ENCODE measurements at places on chromosomes 5 and 9. TPM values are rescaled to one million over a fixed set of nuclear protein-coding genes. Genes with fewer than 3 reads are reported as not detected.

- no peak for DNase-seq
These were observed 477.7 kb upstream of the C9orf72 start for GRCh38 chr9:28050941-28051340.

DNA sequence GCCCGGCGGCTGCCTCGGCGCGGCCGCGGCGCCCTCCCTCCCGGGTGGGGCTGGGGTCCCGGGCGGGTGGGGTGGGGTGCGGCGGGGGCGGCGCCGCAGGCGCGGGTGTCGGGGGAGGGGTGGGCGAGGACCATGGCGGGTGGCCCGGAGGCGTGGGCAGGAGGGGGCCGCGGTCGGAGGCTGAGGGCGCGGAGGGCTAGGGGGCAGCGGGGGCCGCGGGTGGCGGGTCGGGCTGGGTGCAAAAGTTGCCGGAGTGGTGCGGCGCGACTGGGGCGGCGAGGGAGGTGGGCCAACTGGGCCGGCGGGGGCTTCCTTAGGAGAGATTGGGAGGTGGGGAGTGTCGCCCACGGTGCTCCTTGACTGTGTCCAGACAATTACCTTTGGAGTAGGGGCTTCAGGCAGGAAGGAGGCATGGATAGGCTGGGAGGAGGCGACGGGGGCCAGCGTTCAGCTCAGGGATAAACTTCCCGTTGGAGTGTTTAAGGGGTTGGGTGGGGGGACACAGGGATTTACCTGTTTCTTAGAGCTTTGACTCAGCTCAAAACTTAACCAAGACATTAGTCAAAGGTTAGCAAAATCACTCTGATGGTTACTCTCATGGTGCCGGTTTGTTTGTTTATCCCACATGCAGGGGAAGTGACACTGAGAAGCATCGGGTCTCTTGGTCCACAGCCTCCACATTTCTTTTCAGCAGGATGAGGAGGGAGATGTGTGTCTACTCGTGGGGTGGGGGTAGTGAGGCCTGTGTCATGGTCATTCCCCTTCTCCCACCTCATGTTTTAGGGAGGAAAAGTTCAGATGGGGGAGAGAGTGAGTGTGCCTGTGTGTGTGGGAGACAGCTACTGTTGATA lies 859 bp downstream of the CSNK1G3 start:
- DNase-seq = peak; percentile 30

- no peak for DNase-seq
These were observed 33.9 kb upstream of the AOPEP start for GRCh38 chr9:94692601-94693000.

GRCh38 chr5:139023286-139023685 lies 148.2 kb upstream of the LRRTM2 start:
- no peak for DNase-seq

- DNase-seq = no peak
These were observed 475.1 kb downstream of the SPOCK1 start for GRCh38 chr5:137024044-137024443.

DNA sequence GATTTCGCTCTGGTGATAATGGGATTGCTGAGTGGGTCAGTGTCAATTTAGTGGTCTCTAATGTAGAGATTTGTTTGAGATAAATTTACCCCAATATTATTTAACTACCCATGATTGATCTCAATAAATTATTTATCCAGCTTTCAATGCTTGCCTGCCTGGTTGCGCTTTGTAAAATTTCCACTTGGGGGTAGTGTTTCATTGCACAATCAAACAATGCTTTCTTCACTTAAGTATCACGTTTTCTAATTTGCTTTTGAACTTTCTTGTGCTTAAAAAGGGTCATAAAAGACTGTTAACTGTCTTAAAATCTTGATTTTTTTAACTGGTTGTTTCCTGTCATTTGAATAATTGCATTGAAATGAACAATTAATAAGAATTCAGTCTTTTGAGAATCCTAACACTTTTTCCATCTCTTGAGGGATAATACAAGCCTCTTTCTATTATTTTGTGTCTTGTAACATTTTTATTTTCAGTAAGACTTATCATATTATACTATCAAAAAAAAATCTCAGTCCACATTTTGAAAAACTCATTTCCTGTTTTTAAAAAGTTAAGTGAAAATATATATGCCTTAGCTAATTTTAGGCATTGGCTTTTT lies 18.7 kb downstream of the HSD17B4 start:
- DNase-seq = peak; percentile 51

GRCh38 chr5:773517-774264 lies 10.8 kb downstream of the ZDHHC11B start:
- DNase-seq = no peak

DNA sequence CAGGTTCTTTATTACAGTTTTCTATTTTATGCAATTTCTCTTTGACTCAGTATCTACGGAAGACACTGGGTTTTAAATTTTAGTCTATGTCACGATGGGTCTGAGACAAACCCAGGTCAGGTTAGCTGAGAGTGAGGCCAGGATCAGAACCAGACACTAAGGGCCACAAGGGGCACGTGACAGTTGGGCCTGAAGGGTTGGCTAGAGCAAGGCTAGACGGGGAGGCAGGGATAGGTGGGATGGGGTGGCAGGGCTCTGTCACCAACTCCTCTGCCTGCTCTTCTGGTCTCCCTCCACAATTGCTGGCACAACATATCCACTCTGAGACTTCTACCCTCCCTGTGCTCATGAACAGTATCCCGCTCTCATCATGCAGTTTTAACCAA lies 76.4 kb downstream of the MED27 start:
- DNase-seq = no peak

- DNase-seq = peak; percentile 95
These were observed 222.9 kb downstream of the ARL15 start for GRCh38 chr5:54087436-54087835.

DNA sequence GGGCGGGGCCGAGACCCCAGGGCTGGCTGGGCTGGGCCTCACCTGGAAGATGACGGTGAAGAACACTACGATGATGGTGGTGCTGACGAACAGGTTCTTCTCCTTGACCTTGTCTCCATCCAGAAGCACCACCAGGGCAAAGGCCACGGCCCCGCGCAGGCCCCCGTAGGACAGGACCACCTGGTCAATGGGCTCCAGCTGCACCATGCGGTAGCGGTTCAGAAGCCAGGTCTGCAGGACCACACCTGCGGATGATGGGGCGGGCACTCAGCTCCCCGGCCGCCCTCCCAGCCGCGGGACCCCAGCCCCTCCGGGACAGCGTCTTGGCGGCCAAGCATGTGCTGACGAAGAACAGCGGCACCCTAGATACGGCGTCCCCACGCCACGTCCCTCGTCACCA lies 39.5 kb downstream of the EXOC3 start:
- DNase-seq = no peak

- DNase-seq = no peak
These were observed 60.9 kb downstream of the TLE4 start for GRCh38 chr9:79632705-79633104.

DNA sequence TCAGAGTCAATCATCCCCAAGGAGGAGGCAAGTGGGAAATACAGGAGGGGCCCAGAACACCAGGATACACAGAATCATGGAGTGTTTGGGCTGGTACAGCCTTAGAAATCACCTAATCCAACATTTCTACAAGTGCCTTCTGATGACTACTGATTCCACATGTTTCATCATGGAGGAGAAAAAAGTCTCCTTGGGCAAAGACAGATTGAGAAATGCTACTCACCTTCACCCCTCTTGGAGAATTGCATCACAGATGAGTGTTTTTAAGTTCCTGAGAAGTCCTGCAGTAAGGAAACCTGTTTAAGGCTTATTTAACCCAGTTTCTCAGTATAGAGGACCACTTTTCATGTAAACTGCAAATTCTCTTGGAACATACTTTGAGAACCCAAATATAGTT lies 2.2 kb upstream of the SLIT3 start:
- no peak for DNase-seq

DNA sequence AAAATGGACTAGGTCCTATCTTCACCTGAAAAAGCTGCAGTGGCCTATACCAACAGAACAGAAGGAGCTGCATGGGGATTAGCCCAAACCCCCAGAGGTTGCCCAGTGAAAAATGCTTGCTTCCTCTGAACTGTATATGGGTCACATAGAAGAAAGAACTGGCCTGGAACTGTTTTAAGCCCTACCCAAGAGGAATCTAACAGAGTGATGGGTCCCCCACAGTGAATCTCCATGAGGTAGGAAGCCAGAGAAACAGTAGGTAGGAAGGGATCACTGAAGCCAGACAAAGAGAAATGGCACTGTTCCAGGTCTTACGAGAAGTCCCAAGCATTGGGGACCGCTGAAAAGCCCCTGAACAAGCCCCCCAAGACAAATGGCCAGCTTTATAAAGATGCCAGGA lies 28.8 kb upstream of the TRIM32 start:
- DNase-seq = no peak

- DNase-seq = no peak
These were observed 728.2 kb downstream of the BRINP1 start for GRCh38 chr9:118640836-118641560.

- no peak for DNase-seq
These were observed 259.5 kb downstream of the BNC2 start for GRCh38 chr9:16611001-16611400.

DNA sequence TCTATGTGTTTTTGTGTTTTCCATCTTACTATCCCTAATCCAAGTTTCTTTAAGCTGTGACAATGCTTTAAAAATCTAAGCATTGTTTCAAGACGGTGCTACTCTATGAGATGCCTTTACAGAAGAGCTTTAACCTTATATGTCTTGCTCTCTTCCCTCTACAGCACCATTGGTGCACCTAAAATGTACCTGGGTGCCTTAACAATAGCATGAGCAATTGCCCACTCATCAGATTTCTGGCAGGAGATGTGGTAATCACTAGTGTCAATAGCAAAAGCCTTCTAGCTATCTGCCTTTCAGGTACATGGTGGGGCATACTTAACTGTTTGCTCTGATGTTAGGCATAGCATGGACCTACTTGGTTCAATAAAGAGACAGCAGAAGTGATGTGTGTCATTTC lies 222.3 kb upstream of the KIF2A start:
- no peak for DNase-seq

GRCh38 chr9:124500028-124500795 lies 7.0 kb downstream of the NR5A1 start:
- DNase-seq = no peak

GRCh38 chr9:69293156-69293555 lies 31.9 kb upstream of the ENTREP1 start:
- DNase-seq = no peak

DNA sequence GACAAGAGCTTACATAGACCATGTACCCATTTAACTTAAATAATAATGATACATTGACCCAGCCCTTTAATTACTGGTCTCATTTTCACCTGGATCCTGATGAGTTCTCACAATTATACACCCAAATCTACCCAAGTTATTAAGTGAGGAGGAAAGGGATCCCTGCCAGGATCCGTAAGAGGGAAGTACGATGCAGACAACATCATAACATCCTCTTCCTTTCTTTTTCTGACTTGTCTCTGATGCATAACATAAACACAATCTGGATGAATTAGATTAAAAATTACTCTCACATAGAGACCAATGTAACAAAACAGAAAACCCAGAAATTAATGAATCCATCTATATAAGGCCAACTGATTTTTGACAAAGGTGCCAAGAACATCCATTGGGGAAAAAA lies 17.0 kb downstream of the MARCHF3 start:
- DNase-seq = peak; percentile 31

DNA sequence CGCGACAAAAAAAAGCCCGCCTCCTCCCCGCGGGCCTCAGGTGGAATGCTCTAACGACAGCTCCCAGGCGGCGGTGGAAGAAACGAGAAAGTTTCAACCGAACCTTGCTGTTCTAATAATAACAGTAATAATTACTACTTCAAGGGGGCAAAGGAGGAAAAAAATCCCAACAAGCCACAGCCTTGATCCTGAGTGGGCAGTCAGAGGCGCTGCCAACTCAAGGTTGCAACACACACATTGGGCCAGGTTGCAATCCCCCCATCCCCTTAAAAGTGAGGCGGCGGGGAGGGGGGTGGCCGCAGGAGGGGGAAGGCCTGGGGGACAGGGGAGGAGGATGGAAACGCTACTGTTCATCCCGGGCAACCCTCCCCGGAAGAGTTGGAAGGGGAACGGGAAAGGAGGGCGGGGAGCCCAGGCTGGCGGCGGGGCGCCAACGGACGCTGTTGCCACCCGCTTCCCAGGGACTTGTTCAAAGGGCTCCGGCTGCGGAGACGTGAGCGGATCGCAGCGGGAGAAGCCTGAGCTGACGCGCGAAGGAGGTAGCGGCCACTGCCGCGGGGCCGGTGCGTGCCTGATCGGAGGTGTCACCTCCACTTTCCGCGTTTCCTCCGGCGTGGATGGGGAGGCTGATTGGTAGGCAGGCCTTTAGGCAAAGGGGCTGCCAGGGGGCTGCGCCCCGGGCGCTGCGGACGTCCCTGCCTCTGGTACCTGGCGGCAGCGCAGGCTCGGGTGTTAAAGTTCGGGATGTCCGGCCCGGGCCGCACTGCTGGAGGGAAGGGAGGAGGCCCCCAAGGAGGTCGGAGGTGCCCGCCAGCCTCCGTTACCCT lies 647 bp downstream of the SMARCA2 start:
- peak; percentile 24 for DNase-seq

GRCh38 chr5:4216142-4216541 lies 620.5 kb downstream of the IRX1 start:
- no peak for DNase-seq

GRCh38 chr5:118293378-118293777 lies 695.0 kb downstream of the DTWD2 start:
- DNase-seq = no peak

DNA sequence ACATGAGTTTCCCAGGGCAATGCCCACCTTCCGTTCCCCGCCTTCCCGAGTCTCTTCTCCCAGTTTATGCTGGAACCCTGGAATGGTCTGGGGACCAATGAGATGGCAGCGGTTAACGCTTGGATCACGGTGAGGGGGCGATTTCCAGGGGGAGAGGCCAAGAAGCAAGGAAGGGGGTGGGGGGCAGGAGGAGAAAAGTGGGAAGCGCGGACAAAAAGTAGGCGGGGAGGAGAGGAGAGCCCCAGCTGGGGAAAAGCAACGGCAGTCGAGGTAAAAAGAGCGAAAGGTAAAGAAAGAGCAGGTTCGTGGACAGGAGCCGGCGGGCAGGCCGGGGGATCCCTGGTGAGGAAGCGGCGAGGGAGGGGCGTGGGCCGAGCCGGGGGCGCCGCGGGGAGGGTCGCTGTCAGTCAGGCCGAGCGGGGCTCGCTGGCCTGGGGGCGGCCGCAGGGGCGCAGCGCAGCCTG lies 508 bp upstream of the SNCAIP start:
- DNase-seq = no peak

Gene HBEGF
- total RNA-seq = 18.8 TPM

Gene LHX2
- total RNA-seq = not detected

Gene FUT7
- not detected for total RNA-seq

Gene LHX3
- total RNA-seq = not detected

Gene POC5
- total RNA-seq = 13.1 TPM

Gene SH3RF2
- 1.1 TPM for total RNA-seq

Gene KLF9
- total RNA-seq = 11.4 TPM

Gene PRSS3
- total RNA-seq = 16.4 TPM

Gene IFNA21
- total RNA-seq = not detected

Gene GPR151
- total RNA-seq = not detected

Gene CCDC192
- total RNA-seq = not detected

Measured in IMR-90 (cell line).